Stimulated activated CD4-positive, alpha-beta T cell treated with anti-CD3 and anti-CD28 coated beads, Interleukin-1b, Interleukin-23, amount 100 ng/mL, for 4 hours (primary cell): ENCODE measurements at places on chromosomes 5 and 9.

- no peak for DNase-seq
Measured at GRCh38 chr5:2894316-2894715, 142.8 kb upstream of the IRX2 start.

DNA sequence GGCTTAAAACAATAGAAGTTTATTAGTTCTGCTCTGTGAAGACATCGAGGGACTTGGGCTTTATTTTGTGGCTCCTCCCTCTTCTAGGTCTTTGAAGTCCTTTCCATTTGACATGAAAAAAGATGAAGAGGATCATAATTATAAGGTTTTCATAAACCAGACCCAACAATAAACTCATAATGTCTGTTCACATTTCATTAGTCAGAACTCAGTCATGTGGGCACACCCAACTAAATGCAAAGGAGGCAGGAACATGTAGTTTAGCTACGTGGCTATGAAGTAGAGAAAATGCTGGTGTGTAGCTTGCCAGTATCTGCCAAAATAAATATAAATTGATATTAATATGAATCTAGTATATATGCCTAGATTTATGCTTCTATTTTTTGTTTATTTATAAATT is 393.9 kb upstream of the C9orf72 start:
- no peak for DNase-seq

DNA sequence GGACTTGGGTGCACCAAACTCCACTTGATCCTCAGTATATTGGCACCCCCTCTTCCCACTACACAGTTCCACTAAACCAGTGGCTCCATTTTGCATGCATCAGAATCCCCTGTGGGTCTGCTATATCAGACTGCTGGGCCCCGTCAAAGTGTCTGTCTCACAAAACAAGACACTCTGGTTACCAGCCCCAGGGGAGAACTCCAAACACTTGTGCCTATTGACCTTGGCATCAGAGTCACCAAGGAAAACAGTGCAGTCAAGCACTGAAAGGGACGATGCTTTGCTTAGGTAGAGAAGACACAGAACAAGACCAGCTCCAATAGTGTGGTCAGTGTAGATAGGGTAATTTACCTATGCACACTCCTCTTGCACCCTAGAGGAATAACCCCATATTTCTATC is 205.8 kb upstream of the RAI14 start:
- no peak for DNase-seq

GRCh38 chr5:134189031-134189430 is 12.3 kb upstream of the SKP1 start:
- no peak for DNase-seq

GRCh38 chr5:94425396-94425795 is 193.0 kb downstream of the KIAA0825 start:
- DNase-seq, result no peak

GRCh38 chr5:68187268-68188055 is 28.1 kb upstream of the PIK3R1 start:
- DNase-seq, result no peak

DNA sequence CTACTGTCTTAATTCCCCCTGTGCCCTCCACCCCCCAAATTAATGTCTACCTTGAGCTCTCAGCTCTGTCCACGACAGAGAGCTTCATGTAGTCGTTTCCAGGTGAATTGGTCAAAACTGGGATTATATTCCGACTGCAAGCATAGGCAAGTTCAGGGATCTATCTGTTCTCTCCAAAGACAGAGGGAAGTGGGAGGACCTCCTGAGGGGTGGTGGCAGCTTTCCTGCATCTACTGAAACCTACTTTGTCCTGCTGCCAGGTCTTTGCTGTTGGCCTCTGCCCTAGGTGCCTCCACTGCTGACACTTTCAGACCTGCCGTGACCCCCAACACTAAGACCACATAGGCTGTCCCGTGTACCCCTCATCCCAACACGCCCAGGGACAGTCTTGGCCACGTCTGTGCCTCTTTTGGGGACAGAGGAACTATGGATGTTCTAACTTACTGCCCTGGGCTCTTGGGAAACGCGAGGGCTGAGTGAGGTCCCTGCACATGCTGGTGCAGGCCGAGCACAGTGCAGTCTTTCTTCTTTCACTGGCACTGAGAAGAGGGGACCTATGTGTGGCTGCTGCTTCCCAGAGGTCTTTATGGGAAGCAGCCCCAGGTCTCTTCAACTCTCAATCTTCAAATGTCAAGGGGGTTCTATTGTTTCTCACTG is 125.6 kb downstream of the NTRK2 start:
- no peak for DNase-seq

- no peak for DNase-seq
Measured at GRCh38 chr9:128242828-128243214, 33.0 kb downstream of the GOLGA2 start.

DNA sequence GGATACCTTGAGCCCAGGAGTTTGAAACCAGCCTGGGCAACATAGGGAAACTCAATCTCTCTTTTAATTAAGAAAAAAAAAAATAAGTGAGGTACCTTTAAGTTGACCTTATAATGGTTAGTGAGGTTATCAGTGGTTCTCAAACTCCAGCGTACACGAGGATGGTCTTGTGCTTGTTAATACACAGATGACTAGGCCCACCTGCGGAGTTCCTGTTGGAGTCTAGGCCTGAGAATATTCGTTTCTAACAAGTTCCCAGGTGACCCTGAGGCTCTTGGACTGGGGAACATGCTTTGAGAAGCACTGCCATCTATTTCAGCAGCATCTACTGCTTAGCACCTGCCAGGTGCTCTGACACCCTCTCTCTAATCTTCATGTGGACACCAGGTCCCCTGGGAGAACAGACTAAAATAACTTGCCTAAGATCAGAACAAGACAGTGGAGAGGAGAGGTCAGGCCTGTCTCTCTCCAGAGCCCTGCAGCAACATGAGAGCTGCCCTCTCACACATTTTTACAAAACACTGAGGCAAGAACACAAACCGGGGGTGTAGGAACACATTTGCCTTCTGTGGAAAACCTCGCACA is 24.6 kb downstream of the TLE1 start:
- DNase-seq, result no peak

DNA sequence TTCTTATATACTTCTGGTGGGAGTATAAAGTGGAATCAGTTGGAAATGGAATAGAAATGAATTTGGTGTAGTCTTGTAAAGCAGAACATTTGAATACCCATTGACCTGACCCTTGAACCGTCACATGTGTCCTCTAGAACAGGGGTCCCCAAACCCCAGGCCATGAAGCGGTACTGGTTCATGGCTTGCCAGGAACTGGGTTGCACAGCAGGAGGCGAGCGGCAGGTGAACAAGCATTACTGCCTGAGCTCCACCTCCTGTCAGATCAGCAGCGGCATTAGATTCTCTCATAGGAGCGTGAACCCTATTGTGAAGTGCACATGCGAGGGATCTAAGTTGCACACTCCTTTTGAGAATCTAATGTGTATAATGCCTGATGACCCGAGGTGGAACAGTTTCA is 80.0 kb downstream of the RANBP17 start:
- no peak for DNase-seq

DNA sequence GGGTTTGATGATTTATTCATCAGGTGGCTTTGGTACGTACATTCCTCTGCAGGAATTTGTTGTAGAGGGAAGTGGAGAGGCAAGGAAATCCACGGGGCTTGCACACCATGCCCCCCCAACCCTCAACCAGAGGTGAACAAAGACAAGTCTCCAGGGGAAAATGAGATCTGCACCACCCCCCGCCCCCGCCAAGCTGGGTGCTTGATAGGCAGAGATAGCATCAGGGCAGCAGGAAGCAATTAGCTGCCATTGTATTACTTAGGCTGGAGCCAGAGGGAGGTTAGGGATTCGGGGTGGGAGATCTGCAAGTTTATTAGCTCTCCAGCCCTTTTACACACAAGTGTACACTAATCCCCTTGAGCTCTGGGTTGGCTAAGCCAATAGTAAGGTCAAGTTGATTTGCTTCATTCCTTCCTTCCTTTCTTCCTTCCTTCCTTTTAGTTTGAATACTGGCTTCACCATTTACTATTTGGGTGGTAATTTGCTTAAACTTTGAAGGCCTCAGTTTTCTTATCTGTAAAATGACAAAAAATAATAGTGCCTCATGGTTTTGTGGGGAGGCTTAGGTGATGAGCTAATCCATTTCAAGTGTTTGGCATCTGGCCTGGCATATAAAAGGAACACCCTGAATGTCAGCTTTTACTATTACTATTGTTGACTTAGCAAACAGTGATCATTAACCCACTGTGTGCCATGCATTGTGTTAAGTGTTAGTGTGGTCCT is 34.1 kb downstream of the SPRY4 start:
- DNase-seq, result no peak

- DNase-seq, result no peak
Measured at GRCh38 chr5:102857076-102857818, 102.1 kb downstream of the PAM start.

GRCh38 chr5:136776022-136776927 is 410.9 kb upstream of the TRPC7 start:
- DNase-seq, result no peak

- no peak for DNase-seq
Measured at GRCh38 chr5:38447056-38447455, 109.4 kb downstream of the LIFR start.

GRCh38 chr5:136108180-136108611 is 24.4 kb upstream of the SMAD5 start:
- no peak for DNase-seq

GRCh38 chr5:99005506-99005905 is 76.7 kb upstream of the CHD1 start:
- DNase-seq, result no peak

- DNase-seq, result no peak
Measured at GRCh38 chr9:78746010-78746409, 449.1 kb downstream of the PSAT1 start.

DNA sequence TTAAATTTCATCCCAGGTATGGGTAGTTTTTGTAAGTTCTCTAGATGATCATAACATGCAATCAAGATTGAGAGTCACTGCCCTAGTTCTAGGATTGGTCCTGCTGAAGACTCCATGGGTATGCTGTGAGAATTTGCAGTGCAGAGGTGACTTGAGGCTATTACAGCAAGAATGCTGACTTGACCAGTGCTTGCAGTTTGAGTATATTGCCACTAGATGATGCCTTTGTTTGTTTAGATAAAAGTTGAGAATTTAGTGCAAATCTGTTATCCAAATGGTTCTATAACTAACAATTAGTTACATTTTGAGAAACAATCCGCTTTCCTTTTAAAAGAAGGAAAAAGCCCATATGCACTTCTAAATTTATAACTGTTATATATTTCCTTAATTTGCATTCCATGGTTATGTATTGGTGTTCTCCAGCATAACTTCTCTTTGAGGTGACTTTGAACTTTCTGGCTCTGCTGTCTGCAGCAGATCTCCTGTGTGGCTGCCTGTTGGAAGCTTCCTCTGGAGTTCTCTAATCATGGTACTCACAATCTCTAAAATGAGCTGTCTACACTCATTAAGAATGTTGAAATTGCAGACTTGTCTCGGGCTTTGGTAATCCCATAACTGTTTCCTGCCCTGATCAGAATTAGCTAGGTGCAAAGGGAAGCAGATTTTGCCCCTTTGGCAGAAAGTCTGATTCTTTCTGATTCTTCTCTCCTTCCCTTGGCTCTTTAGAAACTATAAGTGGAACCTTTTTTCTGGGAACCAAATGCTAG is 24.9 kb downstream of the MELK start:
- no peak for DNase-seq

GRCh38 chr9:114924327-114924726 is 6.1 kb downstream of the TNFSF8 start:
- DNase-seq, result no peak

GRCh38 chr5:154058055-154059038 is 19.6 kb downstream of the MFAP3 start:
- DNase-seq, result no peak

DNA sequence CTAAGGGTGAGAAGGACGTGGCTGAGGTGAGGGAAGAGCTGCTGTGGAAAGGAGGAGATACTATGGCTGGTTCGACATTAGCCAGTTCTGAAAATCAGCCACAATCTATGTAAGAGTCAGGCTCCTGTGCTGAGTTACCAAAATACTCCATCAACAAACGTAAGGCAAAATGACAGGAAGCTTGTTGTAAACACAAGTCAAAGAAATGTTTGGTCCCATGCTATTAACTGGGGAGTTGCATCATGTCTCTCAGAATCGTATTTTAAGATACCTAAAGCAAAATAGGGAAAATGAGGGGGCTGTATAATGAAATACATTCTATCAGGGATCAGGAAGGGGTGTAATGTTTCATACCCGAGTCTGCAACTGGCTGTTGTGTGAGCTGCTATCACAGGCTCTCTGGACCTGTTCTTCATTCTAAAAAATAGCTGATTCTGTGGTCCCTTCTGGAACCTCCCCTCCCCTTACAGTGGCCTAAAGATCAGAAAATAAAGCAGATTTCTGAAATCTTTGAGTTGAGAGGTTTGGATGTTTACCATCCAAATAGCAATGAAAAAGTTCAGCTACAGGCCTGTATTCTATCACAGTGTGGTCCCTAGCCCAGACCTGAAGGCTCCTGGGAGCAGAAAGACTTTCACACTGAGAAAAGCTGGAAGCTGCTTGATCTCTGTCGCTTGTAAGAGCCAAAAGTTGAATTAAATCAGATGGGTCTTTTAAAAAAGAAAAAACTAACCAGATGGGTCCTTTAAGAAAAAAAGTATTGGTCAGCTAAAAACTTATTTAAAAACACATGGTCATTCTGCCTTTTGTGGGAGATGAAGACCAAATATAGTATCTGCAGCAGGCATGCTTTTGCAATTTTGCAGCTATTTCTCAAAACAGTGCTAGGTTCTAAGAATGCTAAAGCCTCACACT is 97.8 kb upstream of the SMC5 start:
- no peak for DNase-seq

DNA sequence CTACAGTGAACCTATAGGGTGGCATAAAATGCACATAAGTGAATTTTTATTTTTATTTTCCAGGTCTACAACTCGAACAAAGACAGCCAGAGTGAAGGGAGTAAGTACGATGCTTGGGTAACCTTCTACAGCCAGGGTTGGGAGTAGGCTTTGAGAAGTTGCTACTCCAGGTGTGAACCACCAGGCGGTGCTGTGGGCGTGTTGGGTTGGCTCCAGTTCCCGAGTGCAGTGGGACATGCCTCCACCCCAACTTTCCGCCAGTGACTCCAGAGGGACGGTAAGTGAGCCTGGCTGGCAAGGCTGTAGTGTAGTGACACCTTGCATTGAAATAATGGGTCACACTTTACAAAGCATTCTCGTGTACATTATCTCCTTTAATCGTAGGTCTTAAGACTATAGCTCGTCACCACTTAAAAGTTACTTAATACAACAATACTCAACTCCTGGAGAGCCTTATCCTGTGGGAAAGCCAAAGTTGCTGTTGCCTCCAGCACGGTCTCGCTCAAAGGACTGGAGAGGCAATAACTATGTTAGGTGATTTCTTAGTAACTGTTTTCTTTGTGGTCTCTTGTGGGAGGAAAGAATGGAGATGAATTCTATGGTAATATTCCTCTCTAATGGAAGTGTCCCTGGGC is 244.0 kb downstream of the ARHGAP26 start:
- no peak for DNase-seq

DNA sequence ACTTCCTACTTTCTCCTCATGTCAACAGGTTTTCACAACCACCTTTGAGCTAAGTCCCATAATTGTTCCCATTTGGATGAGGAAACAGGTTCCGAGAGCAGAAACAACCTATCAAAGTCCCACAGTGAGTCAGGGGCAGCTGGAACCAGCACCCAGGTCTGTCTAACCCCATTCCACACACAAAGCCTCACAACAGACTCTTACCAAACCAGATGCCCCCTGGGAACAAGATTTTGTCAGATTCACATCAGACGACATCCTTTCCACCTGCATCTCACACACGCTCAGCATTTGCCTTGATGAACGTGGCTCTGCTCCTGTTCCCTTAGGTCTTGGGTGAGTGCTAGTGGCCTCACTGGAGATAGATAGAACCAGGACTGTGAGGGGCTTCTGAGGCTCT is 17.0 kb downstream of the SWI5 start:
- DNase-seq, result no peak
